ENCODE measurements at places on chromosomes 3 and 15. TPM values are rescaled to one million over a fixed set of nuclear protein-coding genes. Genes with fewer than 3 reads are reported as not detected.

The PRSS50 gene
- not detected for polyA plus RNA-seq

The PLA2G4E gene
- polyA plus RNA-seq, result not detected

The FRMD5 gene
- polyA plus RNA-seq, result 0.93 TPM

The ALDH1L1 gene
- polyA plus RNA-seq, result 8.5 TPM

The ITGA11 gene
- 0.71 TPM for polyA plus RNA-seq

The IL17RB gene
- polyA plus RNA-seq, result 9.0 TPM

The PIERCE2 gene
- polyA plus RNA-seq, result 20.4 TPM

The FBXW12 gene
- not detected for polyA plus RNA-seq

The EFCC1 gene
- polyA plus RNA-seq, result 1.9 TPM

The VEPH1 gene
- polyA plus RNA-seq, result 1.8 TPM

The PPM1L gene
- polyA plus RNA-seq, result 1.4 TPM

The SLC2A2 gene
- not detected for polyA plus RNA-seq

The CCR9 gene
- polyA plus RNA-seq, result not detected

The MINAR1 gene
- polyA plus RNA-seq, result not detected

The CA12 gene
- 29.4 TPM for polyA plus RNA-seq

The PSMD6 gene
- polyA plus RNA-seq, result 49.2 TPM

The USP19 gene
- 27.3 TPM for polyA plus RNA-seq
